CD8-positive, alpha-beta T cell (primary cell): ENCODE measurements at places on chromosomes 3 and 15. TPM values are rescaled to one million over a fixed set of nuclear protein-coding genes. Genes with fewer than 3 reads are reported as not detected.

UNC45A gene
- total RNA-seq, result 18.2 TPM

SLC30A4 gene
- total RNA-seq, result 2.0 TPM

SAMMSON gene
- not detected for total RNA-seq

FGF12 gene
- total RNA-seq, result not detected

ATP2B2 gene
- total RNA-seq, result not detected

ILDR1 gene
- total RNA-seq, result not detected

NR1I2 gene
- not detected for total RNA-seq

GOLGA8T gene
- 0.19 TPM for total RNA-seq

GHRL gene
- total RNA-seq, result not detected

REC114 gene
- total RNA-seq, result not detected

XCR1 gene
- total RNA-seq, result not detected

CFAP161 gene
- total RNA-seq, result not detected
